Mesenteric fat pad (tissue), 1 donor: ENCODE measurements at places on chromosomes 12 and 14. TPM values are rescaled to one million over a fixed set of nuclear protein-coding genes. Genes with fewer than 3 reads are reported as not detected.

DNA sequence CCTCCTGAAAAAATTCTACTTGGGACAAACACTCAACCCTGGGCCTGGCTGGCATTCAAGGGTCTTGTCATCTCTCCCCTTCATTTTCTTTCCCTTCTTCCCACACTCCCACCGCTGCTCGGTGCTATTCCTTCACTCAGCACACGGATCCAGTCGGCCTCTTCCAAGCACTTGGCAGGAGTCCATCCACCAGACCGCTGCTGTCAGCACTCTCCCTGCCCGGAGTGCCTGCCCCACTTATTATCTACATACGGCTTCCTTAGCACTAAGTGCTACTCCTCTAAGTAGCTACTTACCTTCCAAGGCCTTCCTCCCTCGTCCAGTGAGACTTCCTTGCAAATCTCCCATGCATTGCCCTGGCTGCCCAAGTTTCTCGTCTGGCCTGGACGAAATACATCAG is 29.8 kb downstream of the CALM1 start:
- peak; percentile 88 for DNase-seq

GRCh38 chr12:6053541-6053940 is 70.9 kb downstream of the VWF start:
- DNase-seq, result no peak

- no peak for DNase-seq
Measured at GRCh38 chr14:74255281-74255680, 16.0 kb downstream of the VSX2 start.

GRCh38 chr12:80443974-80444666 is at the start of gene PTPRQ:
TSS of gene PTPRQ (plus strand) at chr12:80444235. CDS start at chr12:80444346, 111 bp downstream.
- DNase-seq, result no peak

GRCh38 chr12:54053751-54054741 is at the start of gene HOXC4:
TSS of gene HOXC4 (plus strand) at chr12:54053835. CDS start at chr12:54053923, 88 bp downstream.
- peak; percentile 88 for DNase-seq

GRCh38 chr14:73743431-73743931 is 29.3 kb upstream of the PNMA1 start:
- DNase-seq, result no peak

- no peak for DNase-seq
Measured at GRCh38 chr12:131242741-131243496, 289.2 kb downstream of the ADGRD1 start.

GRCh38 chr12:47742253-47742825 is 16.3 kb downstream of the RAPGEF3 start:
- DNase-seq, result no peak

GRCh38 chr14:59632381-59632780 is 55.8 kb upstream of the CCDC175 start:
- DNase-seq, result no peak

- DNase-seq, result peak; percentile 92
Measured at GRCh38 chr12:48890657-48891418, 25.2 kb upstream of the RND1 start.

DNA sequence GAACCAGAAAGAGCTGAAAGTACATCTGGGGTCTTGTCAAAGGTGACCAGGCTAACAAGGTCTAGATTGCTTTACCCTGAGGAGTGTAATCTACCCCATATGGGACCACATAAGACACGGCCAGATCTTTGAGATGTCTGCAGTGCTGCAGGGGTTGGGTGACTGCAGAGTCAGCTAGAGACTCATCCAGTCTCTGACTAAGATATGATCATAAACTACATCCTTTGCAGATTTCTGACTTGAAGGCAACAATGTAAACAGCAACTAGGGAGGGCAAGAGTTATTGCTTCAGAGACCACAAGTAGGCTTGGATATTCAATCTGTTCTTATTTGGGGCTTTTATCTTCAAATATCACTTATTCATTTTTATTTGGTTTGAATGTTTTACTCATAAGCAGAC is 1080.5 kb upstream of the FOXG1 start:
- no peak for DNase-seq

GRCh38 chr14:96792003-96792402 is 5.2 kb upstream of the VRK1 start:
- DNase-seq, result no peak

DNA sequence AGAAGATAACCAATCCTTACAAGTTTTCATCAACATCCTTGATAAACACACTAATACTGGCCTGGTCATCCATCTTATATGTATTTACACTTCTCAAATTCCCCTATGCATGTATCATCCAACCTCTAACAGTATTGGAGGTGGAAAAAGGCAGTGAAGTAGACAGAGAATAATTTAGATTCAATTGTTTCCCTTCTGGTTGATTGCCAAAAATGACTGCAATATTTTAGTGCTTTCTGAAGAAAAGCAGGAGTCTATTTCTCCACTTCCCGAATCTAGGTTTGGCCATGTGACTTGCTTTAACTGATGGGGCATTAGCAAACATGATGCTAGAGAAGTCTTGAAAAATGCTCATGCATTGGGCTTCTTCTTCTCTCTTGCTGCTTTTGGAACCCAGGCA is 78.3 kb upstream of the METAP2 start:
- no peak for DNase-seq

DNA sequence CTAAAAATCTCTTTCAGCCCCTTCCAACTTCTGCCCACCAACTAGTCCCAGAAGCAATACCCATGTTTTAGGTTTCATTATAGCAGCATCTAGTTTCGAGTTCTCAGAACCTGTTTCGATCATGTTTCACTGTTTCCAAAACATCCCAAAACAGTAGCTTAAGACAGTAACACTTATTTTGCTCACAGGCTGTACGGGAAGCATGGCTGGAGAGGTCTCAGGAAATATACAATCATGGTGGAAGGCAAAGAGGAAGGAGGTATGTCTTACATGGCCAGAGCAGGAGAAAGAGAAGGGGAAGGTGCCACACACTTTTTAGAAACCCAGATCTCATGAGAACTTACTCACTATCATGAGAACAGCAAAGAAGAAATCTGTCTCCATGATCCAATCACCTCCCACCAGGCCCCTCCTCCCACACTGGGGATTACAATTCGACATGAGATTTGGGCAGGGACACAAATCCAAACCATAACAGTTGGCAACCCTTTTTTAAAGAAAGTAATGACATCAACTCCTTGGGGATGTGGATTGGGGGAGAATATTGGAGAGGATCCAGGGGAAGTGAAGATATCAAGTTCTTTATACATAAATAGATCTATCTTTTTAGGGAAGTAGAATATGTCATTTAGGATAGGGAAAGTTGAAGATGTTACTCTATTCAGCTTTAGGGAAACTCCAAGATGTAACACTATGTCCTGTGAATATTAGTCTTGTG is 269.9 kb upstream of the PLEKHG7 start:
- DNase-seq, result no peak

GRCh38 chr12:69099201-69099837 is 140.1 kb upstream of the CPSF6 start:
- no peak for DNase-seq

Gene ORAI1
- total RNA-seq, result 19.8 TPM

Gene KRT75
- total RNA-seq, result not detected

Gene BTG1
- 97.2 TPM for total RNA-seq

Gene ARHGEF25
- total RNA-seq, result 12.8 TPM

Gene RAN
- total RNA-seq, result 472 TPM

Gene CCDC197
- total RNA-seq, result not detected

Gene FOXA1
- not detected for total RNA-seq

Gene IL22
- total RNA-seq, result not detected

Gene ANKRD13A
- total RNA-seq, result 29.8 TPM

Gene CACNA1C
- 6.8 TPM for total RNA-seq

Gene TMPRSS12
- not detected for total RNA-seq
